ENCODE measurements at places on chromosomes 6 and 20. TPM values are rescaled to one million over a fixed set of nuclear protein-coding genes. Genes with fewer than 3 reads are reported as not detected.

- H3K4me3 ChIP-seq = no peak overlapping the region
- no peaks in the 10 kb centered on the region for H3K36me3 ChIP-seq
- H3K27me3 ChIP-seq = no peaks in the 10 kb centered on the region
- H3K27ac ChIP-seq = peak overlapping the region; percentile 82
- H3K4me1 ChIP-seq = peaks cover 7% of the 10 kb centered on the region
- DNase-seq = peak; percentile 79
Measured at GRCh38 chr6:2744209-2744771, 6.4 kb downstream of the MYLK4 start.

The CAGE1 gene
- not detected for total RNA-seq

The PKIB gene
- not detected for total RNA-seq

The FAM83B gene
- 0.28 TPM for total RNA-seq

GRCh38 chr6:35561113-35561512 is 48.4 kb upstream of the TULP1 start:
- no peak for DNase-seq
- H3K27me3 ChIP-seq = peaks cover 2% of the 10 kb centered on the region
- H3K27ac ChIP-seq = no peak overlapping the region
- H3K4me1 ChIP-seq = no peaks in the 10 kb centered on the region
- H3K4me3 ChIP-seq = no peak overlapping the region

DNA sequence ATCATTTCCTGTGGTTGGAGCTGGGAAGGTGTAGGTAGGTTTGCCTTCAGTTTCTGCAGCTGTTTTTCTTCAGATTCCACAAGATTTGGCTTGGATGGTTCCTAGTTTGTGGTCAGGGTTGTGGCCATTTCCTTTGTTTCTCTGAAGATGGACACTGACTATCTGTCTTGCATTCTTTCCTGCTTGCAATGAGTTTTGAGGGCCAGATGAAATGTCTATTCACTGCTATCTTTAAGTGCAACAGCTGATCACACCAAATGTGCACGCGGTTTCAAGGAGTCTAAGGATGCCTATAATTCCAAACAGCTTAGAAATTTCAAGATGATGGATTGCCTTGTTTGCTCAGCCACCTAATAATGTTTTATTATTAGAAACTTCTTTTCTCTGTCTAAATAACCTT is 28.4 kb downstream of the IL20RA start:
- H3K27me3 ChIP-seq = no peaks in the 10 kb centered on the region
- no peak overlapping the region for H3K4me3 ChIP-seq
- H3K36me3 ChIP-seq = no peaks in the 10 kb centered on the region
- H3K4me1 ChIP-seq = no peaks in the 10 kb centered on the region

DNA sequence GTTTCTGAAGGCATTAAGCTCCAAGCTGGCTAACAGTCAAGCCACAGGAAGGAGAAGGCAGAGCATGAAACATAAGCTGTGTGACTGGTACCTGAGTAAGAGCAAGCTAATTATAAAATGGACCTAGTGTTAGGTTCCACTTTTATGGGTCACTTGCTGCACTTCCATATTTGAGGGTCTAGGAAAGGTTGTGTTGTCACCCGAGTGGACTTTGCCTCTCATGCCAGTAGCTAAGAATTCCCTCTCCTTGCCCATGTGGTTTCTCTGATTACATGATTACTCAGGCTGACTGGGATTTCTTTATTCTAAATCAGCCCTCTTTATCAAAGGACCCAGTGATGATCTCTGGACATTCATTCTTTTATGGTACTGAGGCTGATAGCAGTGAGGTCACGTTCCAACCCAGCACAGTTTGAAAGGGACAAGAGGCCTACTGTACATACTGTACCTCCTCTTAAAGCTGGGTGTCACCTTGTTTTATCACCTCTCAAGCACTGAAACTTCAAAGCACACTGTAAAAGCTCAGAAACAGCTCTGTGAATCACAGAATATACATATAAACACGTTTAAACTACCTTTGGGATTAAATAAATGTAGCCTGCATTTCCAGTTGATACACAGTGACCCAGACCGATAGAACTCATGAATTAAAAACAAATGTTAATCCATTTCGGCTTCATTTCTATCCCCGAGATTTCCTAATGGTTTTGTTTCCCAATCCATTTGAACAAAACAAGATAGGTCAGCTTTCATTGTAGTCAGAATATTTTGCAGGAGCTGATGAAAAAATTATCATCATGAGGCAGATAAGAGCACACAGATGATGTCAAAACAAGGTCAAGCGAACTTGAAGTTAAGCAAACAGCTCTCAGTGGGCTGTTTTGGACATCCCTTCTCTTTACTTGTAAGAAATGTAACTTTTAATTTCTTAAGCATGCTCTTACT is 96.5 kb downstream of the ALDH8A1 start:
- no peaks in the 10 kb centered on the region for H3K27me3 ChIP-seq
- H3K4me1 ChIP-seq = no peaks in the 10 kb centered on the region
- H3K27ac ChIP-seq = no peak overlapping the region

The DPPA5 gene
- total RNA-seq = not detected

The SPTLC3 gene
- 6.0 TPM for total RNA-seq

- no peaks in the 10 kb centered on the region for H3K36me3 ChIP-seq
- H3K4me3 ChIP-seq = no peak overlapping the region
- no peak overlapping the region for H3K27ac ChIP-seq
Measured at GRCh38 chr6:84432619-84433018, 205.2 kb upstream of the CEP162 start.

DNA sequence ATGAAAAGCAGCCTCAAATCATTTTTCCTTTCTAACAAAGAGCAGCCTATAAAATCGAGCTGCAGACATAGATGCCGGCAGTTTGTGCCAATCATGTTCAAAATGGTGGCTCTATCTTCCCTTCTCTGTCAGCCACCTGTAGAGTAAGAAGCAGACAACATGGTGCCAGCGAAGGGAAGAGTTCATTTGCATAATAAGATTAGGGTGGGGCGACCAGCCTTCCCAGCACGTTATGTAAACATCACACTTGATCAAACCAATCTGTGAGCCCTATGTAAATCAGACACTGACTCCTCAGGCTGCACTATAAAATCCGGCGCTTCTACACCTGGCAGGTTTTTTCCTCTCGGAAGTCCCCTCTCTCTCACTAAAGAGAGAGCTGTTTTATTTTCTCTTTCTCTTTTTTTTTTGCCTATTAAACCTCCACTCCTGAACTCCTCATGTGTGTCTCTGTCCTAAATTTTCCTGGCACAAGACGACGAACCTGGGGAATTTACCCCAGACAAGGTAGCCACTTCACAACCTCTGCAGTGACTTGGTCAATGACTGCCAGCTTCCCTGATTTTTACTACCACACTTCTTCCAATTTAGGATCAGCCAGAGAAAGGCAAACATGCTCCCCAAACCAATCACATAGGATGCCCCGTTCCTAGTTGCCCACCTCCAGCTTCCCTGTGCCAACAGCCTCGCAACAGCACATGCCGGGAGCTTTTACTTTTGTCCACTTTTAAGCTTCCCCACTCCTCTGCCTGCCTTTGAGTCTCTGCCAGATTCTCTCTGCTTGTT is 12.9 kb downstream of the TPMT start:
- no peak overlapping the region for H3K27ac ChIP-seq
- no peak for DNase-seq
- H3K4me1 ChIP-seq = no peaks in the 10 kb centered on the region
- no peak overlapping the region for H3K4me3 ChIP-seq
- peaks cover 33% of the 10 kb centered on the region for H3K36me3 ChIP-seq

The SRMS gene
- not detected for total RNA-seq
